Tibial nerve (tissue), 4 donors: ENCODE measurements at places on chromosomes 7 and 10. TPM values are rescaled to one million over a fixed set of nuclear protein-coding genes. Genes with fewer than 3 reads are reported as not detected.
A peak's percentile ranks its signal among the peaks of the same experiment; 100 is the strongest.

Gene GTPBP10
- 39.0 TPM for total RNA-seq

Gene WDFY4
- 5.0 TPM for total RNA-seq

Gene JCAD
- total RNA-seq: 40.8 TPM

Gene TMEM270
- total RNA-seq: not detected

Gene GCC1
- 16.0 TPM for total RNA-seq

Gene NRG3
- total RNA-seq: 0.20 TPM

Gene FRMPD2
- total RNA-seq: not detected

GRCh38 chr10:119289227-119289920 is 82.0 kb downstream of the GRK5 start:
- no peak for DNase-seq

GRCh38 chr10:127374901-127375300 is 174.2 kb upstream of the NPS start:
- no peak for DNase-seq

- DNase-seq: no peak
These were observed 141.0 kb downstream of the FZD1 start for GRCh38 chr7:91405092-91405788.

DNA sequence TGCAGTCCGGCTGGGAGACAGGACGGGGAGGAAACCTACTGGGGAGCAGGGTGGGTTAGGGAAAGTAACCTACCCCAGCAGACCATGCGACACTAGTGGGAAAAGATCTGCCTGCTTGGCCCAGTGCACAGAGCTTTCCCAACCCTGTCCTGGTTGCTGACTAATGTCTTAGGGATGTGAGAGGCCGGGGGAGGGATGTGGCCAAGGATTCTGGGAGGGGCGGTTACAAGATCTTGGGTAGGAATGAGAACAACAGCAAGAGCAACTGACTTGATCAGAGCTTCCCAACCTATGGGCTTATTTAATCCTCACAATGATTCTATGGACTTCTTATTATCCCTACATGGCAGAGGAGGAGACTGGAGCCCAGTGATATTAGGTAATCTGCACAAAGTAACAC is 24.0 kb upstream of the EIF5AL1 start:
- peak; percentile 77 for DNase-seq

- no peak for DNase-seq
These were observed 104.6 kb downstream of the MBL2 start for GRCh38 chr10:52668024-52668423.

- peak; percentile 63 for DNase-seq
These were observed 33.1 kb downstream of the DENND2A start for GRCh38 chr7:140607441-140607989.

GRCh38 chr7:77571801-77572200 is 34.7 kb downstream of the PTPN12 start:
- DNase-seq: no peak

DNA sequence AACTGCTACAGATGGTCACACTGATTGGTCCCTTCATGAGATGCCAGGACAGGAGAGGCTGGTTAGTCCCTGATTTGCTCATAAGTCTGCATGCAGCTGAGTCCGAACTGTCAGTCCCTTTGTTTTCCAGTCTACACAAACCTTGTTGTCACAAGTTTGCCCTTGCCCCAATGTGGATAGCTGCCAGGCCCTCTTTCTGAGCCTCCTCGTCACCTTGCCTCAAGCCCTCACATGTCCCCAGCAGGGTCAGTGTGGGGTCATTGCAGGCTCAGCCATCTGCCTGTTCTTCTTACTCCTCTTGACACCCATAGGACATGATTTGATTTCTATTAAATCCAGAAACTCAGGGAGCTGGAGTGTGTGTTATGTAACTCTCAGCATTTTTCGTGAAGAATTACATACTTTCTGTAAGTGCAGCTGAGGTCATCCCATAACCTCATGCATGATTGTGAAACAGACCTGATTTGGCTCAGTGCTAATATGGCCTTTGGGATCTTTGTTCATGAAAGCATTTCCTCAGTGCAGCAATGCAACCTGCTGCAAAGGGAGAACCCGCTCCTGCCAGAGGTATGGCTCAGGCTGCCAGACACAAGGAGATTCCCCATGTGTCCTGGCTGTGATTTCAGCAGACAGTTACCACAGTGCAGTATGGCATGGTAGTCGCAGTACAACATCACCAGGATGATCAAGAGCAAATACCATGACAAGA is 70.0 kb upstream of the ZMIZ2 start:
- no peak for DNase-seq

DNA sequence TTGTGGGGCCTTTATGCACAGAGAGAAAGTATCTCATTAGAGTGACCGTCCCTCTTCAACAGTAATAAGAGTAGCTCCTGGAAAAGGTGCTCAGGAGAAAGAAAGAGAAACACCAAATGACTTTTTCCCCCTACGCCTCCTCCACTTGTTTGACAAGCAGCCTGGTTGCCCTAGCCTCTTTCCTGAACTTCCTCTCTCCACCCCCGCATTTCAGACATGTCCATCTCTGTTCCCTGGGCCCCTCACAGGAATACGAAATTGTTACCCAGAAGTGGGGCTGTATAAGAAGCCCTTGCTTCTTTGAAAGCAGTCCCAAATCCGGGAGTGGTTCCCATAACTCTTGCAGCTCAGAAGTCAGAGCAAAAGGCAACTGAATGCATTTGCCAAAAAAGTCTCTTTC is 119.6 kb upstream of the ADO start:
- no peak for DNase-seq

DNA sequence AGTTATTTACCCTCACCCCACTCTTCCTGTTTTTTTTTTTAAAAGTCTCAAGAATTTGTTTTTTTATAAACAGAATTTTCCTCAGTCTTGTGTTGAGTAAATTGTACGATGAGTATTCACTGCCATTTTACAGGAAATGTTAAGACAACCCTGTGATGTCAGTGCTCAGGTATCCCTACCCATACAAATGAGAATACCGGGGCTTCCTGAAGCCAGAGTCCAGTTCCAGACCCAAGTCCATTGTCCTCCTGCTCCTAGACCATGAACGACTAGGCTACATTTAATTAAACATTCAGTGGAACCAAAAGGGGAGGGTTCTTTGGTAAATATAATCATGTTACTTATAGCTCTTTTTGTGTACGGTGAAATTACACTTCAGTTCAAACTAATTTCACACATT is 79.2 kb downstream of the GNAI1 start:
- DNase-seq: no peak

DNA sequence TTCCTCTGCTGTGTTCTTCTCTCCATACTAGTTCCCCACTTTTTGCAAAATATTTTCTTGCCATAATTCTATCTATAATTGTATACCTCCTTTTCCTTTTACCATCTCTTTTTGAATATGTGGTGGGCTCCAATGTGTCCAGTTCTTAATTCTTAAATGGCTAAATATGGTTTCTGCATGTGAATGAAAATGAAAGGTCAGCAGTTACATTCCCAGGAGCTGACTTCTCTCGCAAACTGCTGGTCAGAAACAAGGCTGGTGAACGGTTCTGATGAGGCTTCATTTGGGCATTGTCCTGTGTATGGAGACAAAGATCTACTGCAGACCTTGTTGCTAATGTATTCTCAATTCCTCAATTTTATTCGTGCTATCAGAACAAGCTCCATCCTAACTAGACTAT is 309.2 kb downstream of the SNX13 start:
- DNase-seq: no peak

DNA sequence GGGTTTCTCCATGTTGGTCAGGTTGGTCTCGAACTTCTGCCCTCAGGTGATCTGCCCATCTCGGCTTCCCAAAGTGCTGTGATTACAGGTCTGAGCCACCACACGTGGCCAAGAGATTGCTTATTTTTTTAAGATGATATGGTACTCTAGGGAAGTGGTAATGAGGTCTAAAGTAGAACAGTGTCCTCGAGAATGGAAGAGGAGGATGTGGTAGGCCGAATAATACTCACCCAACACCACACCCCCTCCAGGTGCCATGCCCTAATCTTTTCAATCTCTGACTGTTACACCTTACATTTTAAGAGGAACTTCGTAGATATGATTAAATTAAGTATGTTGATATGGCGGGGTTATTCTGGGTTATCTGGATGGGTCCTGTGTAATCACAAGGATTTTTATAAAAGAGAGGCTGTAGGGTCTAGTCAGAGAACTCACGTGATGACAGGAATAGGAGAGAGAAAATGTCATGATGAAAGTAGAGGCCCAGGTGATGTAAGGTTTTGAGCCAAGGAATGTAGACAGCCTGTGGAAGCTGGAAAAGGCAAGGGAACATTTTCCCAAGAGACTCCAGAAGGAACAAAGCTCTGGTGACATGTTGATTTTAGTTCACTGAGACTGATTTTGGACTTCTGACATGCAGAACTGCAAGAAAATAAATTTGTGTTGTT is 29.5 kb downstream of the CDK13 start:
- no peak for DNase-seq

DNA sequence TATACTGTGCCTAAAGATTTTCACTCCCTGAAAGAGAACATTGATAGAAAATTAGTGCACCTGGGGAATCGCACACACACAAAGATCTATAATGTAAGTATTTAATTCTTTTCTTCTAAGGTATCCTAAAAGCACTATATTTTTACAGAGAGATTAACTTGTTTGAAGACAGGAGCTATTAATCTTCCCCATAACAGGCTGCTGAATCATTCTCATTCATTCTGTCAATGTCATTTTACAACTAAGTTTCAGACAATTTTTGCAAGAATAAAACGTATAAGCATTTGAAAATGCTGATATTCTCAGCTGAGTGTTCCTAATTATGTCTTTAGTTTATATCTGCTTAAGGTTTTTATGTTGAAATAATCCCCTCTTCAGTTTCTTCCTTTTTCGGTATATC is 776.7 kb downstream of the NXPH1 start:
- no peak for DNase-seq

DNA sequence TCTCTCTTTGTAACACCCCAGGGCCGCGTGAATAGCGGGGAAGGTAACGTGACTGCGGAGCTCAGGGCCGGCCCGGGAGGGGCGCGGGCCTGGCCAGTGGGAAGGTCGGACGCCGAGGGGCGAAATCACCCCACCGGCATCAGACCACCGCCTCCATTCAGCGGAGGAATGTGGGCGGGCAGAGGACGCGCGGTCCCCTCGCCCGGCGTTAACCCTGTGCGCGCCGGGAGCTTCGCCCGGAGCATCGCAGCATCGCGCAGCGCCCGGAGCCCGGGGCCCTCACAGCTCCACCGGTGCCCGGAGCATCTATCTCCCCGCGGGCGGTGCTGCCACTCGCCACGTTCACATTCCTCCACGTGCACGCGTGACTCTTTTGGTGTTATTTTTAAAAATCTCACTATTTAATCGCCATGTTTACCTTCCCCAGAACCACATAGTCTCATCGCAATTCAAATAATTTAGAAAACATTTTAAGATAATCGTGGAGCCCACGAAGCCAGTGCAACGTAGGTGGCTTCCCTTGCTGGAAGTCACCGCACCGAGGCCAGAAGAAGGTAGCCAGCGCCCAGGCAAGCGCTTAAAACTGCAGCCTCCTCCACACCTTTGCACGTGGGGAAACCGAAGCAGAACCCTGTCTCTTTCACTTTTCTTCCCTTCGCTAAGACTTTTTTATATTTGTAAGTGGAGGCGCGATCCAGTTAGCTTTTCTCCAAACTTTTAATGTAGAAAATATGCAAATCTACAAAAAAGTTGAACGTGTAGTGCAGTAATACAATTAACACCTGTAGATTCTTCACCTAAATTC is 21.8 kb downstream of the FGFBP3 start:
- peak; percentile 41 for DNase-seq

GRCh38 chr10:129759214-129760002 is 204.7 kb downstream of the EBF3 start:
- DNase-seq: no peak

- no peak for DNase-seq
These were observed 738.7 kb downstream of the PARD3 start for GRCh38 chr10:34076443-34076842.

DNA sequence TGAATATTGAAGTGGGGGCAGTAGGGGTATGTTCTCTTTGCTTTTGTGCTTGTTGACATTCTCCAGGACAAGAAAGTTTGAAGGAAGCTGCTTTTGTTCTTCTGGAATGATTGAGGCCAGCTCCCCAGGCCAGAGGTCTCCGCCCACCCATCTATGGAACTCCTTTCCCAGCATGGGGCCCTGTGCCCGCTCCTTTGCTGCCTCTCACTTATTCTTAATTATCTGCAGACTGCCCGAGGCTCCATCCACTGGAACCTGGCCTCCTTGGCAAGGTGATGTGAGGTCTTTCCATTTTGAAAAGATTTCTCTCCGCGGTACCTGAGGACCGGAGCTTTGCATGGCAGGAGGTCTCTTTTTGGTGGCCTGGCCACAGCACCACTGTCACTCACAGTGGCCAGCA is 39.3 kb upstream of the MKI67 start:
- no peak for DNase-seq

DNA sequence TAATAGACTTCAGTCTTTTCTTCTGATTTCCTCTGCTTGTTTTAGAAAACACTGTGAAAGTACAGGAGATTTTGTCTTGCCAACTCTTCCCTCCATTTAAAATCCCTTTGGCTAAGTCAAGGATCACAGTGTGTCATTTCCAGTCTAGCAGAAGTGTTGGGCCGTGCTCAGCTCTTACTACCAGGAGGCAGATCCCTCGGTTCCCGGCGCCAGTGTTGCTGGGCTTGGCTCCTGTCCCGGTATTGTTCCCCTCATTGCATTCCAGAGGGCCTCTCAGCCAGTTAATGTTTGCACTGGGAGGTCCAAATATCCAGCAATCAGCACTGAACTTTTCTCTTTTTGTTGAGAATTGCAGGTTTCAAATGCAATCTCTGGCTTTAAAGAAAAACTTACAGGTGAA is 612.1 kb upstream of the MGMT start:
- DNase-seq: peak; percentile 83

DNA sequence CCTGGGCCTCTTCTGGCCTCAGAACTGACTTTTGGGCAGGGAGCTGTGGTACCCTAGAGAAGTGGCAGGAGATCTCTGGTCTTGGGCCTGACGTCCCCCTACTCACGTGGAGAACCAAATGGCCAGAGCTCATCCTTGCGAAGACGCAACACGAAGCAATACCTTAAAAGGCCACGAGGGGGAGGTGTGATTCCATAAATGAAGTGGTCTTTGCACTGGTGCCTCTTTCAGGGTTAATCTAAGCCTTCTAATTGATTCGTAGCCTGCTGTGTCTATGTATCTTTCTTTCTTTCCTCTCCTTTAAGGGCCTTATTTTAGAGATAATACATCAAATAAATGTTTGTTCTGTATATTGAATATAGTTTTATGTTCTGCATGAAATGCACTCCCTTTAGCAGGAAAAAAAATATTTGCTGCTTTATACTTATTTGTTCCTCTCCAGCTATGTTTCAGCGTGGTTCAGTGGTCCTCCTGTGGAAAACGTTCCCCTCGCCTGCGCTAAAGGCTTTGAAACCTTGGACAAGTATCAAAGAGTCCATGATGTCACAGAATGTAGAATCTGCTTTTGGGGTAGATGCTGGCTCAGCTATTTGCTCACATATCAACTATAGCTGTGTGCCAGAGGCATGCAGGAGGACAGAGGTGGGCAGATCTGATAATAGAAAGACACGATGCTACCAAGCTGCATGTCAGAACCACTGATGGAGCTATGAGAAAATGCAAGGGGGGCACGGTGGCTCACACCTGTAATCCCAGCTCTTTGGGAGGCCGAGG is 41.0 kb downstream of the STRA8 start:
- DNase-seq: peak; percentile 83

DNA sequence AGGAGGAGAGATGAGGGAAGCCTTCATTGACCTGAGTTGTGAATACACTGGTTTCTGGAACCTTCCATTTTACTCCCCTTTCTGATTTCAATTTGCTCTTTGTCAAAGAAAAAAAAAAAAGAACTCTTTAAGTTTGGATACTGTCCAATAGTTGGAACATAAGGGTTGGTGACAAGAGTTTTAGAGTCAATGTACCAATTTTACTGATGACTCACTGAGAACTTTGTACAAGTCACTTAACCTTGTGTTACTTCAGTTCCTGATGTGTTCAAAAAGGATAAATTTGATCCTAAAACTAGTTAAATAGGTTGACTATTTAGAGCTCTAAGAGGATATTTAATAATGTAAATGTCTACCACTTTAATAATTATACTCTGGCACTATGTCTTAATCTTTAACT is 4.1 kb upstream of the CDK14 start:
- DNase-seq: no peak
